SK-N-SH (cell line): ENCODE measurements at places on chromosomes 6 and 20. TPM values are rescaled to one million over a fixed set of nuclear protein-coding genes. Genes with fewer than 3 reads are reported as not detected.

GRCh38 chr6:131041814-131042213 is 21.2 kb downstream of the EPB41L2 start:
- no peak for DNase-seq

GRCh38 chr6:106204961-106205360 is 118.8 kb downstream of the PRDM1 start:
- no peak for DNase-seq

DNA sequence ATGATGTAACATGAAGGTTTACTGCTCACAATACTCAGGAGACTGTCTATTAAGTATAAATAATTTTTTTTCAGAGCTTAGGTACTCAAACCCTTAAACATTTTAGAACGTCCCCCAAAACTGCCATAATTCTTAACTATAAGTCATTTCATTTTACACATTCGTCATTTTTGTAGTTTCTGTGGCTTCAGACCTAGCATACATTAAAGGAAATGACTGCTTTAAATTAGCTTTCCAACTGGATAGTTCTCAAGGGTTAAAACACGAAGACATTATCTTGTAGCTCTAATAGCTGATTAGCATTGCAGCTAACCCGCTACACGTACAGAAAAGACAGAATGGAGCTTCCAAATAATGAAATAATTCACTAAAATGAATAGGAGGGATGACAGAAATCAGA is 24.9 kb upstream of the PLN start:
- no peak for DNase-seq

- DNase-seq = no peak
Measured at GRCh38 chr6:112298816-112299281, 44.5 kb upstream of the LAMA4 start.

DNA sequence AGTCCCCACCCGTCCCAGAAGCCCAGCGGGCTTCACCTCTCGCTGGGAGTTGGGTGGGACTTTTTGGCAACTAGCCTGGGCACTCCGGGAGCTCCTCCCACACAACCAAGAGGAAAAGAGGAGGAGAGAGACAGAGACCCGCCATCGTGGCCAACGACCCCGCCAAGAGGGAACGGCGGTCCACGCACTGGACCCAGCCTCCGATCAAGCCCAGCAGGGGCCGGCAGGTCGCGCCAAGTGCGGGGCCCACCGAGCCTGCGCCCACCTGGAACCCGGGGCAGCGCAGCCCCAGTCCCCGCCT is 3.0 kb upstream of the TMEM14C start:
- peak; percentile 44 for DNase-seq

GRCh38 chr20:38986663-38987062 is 24.5 kb downstream of the DHX35 start:
- no peak for DNase-seq

- peak; percentile 70 for DNase-seq
Measured at GRCh38 chr20:54199721-54200176, 8.1 kb upstream of the PFDN4 start.

The TRIM40 gene
- polyA plus RNA-seq = not detected in 2 replicates

The PCMT1 gene
- polyA plus RNA-seq = 158 and 190 TPM in 2 replicates

The SPINT4 gene
- polyA plus RNA-seq = not detected in 2 replicates
